Stimulated activated CD8-positive, alpha-beta memory T cell treated with anti-CD3 and anti-CD28 coated beads, Interleukin-12 subunit alpha, Interleukin-12 subunit beta, amount 100 ng/mL, for 4 hours (primary cell): ENCODE measurements at places on chromosomes 7 and 10.

DNA sequence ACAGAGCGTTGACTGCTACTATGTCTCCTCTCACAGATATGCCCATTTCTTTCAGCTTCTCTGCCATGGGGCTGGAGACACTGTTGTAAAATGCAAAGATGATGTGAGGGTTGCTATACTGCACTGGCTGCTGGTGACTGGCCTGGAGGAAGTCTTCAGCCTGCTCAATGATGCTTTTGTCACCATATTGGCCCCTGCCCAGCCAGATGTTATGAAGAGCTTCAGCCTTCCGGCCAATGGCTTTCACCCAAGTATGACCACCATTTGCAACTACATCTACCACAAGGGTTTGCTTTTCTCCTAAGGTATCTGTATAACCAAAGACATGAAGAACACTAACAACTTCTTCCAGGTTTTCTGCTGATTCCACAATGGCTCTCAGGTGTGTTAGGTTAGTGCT lies 1.6 kb downstream of the C7orf25 start:
- DNase-seq = no peak

- DNase-seq = no peak
Observed at GRCh38 chr10:34141032-34141680, 673.9 kb downstream of the PARD3 start.

GRCh38 chr10:10612151-10612550 lies 405.5 kb upstream of the CELF2 start:
- DNase-seq = no peak

GRCh38 chr10:78188446-78188845 lies 154.8 kb downstream of the RPS24 start:
- DNase-seq = no peak

GRCh38 chr10:43255634-43256431 lies 11.0 kb downstream of the RASGEF1A start:
- no peak for DNase-seq

DNA sequence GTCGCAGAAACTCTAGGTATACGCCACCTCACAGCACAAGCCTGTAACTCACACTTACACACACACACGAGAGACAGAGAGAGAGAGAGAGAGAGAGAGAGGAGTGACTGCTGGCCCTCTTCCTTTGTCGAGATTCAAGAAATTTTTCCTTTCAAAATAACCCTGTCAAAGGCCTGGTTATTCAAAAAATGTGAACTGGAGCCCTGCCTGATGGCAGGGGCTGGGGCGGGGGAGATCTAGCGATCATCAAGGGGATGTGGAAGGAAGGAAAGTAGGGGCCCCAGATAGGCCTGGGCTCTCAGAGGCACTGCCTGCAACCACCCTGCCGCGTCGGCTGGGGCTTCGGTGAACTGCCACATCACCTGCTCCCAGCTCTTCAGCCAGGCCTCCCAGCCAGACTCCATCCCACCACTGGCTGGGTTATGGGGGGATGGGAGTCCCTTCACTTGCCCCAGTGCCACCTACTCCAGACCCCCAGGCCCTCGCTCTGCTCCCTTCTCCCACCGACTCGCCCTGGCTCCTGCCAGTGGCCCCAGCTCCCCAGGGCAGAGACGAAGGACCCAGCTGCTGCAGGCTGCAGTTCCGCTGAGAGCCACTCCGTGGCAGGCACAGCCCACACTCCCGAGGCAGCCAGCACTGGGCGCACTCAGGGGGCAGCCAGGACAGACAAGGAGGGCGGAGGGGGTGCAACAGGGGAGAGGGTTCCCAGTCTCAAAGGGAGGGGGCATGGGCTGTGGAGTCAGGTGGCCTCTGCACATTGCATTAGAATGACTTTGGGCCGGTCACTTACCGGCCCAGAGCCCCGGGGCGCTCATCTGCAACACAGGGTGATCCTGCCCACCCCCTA lies 15.3 kb downstream of the KCNH2 start:
- DNase-seq = peak; percentile 34

DNA sequence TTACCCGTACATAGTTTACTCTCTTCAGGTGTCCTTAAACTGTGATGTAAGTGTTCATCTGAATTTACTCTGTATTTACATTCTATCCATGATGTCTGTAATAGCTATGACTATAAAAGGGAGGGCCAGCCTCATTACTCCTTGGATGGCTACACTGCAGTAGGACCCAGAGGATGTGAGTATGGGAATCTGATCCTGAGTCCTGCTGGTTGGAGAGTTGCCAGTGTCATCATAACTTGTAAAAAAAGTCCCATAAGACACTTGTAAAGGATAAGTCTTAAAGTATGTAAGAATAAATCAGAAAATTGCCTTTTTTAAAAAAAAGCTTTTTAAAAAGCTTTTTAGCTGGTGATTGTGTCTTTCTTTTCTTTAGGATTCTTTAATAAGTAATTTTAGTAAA lies 95.4 kb downstream of the PPP1R9A start:
- no peak for DNase-seq

GRCh38 chr7:105268056-105268455 lies 120.7 kb downstream of the SRPK2 start:
- no peak for DNase-seq

DNA sequence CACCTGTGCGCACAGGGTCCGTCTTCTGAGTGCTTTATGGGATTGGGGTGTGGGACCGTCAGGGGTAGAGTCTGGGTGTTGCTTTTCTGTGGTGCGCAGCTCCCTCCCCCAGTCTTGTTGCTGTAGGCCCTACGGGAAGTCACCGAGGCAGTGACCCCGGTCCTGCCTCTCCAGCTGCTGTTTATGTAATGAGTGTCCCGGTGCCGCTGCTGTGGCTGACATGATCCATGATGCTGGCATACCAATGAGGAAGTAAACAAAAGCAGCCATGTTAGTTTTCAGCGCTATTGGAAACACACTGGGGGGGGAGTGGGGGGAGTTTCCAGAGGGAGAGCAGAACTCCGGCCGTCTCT lies 1.1 kb downstream of the TRIM8 start:
- DNase-seq = no peak

GRCh38 chr7:133613250-133613790 lies 360.4 kb downstream of the EXOC4 start:
- no peak for DNase-seq

GRCh38 chr7:156947120-156947843 lies 2.2 kb upstream of the NOM1 start:
- no peak for DNase-seq

- DNase-seq = peak; percentile 59
Observed at GRCh38 chr7:151013733-151014497, 10.4 kb downstream of the ATG9B start.

DNA sequence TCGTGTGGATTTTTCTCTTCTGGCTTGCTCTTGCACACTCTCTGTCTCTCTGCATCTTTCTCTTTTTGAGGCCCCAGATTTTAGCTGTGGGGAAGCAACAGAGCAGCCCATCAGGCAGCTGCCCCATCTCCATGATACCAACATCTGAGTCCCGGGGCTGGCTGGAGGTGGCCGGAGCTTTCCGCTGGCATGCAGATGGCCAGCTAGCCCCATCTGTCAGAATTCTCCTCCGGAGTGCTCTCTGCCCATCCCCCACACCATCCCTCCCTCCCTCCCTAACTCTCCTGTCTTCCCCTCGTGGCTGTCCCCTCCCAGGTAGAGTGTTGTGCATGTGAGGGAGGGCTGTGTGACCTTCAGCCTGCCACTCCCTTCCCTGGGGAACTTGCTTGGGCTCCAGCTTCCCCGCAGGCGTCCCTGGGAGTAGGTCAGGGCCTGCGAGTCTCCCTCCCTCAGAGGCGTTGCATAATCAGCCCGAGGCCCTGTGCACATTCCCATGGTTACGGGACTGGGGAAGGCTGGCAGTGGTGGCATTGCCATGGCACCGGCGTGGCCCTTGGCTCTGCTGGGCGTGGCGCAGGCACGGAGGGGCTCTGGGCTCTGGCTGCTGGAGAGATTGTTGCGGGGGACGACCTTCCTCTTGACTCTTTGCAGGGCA lies 24.7 kb downstream of the GHRHR start:
- DNase-seq = no peak

DNA sequence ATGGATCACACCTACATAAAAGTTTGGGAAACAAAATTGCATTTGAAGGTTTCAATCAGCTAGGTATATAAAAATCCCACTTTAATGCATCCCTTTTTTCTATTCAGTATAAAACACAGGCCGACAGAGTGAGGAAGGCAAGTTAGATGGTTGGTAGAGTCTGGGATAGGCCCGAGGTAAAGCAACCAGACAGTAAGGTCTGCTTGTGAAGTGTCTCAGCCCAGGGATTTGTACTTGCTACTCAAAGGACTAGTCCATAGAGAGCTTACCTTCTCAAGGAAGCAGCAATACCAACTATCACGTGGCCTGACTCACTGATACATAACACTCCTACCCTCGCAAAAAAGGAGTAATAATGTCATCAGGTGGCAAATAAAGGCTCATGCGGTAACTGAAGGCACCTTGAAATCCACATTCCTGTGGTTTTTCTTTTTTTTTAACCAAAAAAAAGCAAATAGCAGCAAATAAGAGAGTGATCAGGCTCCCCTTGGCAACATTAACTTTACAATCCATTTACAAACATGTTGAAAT lies 56.2 kb upstream of the ATP6V0A4 start:
- DNase-seq = no peak

- DNase-seq = no peak
Observed at GRCh38 chr10:99740933-99741559, 9.0 kb downstream of the CUTC start.

- DNase-seq = no peak
Observed at GRCh38 chr10:29007748-29008610, 280.9 kb upstream of the LYZL1 start.

DNA sequence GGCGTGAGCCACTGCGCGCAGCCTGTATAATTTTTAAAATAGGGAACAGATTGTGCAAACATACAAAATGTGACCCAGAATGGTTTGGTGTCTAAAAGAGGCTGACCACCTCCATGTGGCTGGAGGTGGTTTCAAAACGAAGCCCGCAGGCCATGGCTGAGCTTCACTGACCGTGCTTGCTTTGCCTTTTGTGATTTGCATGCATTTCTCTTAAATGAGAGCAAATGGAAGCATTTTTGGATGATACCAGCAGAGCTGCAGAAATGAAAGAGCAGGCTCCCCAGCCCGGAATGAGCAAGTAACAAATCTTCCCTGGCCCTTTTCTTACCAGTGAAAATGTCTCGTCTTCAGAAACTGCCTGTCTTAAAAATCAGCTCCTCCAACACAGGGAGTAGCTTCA lies 239.9 kb downstream of the CAMK1D start:
- DNase-seq = no peak

- DNase-seq = no peak
Observed at GRCh38 chr7:55086413-55087201, 67.8 kb downstream of the EGFR start.

- no peak for DNase-seq
Observed at GRCh38 chr10:78604286-78604685, 464.5 kb upstream of the ZMIZ1 start.

DNA sequence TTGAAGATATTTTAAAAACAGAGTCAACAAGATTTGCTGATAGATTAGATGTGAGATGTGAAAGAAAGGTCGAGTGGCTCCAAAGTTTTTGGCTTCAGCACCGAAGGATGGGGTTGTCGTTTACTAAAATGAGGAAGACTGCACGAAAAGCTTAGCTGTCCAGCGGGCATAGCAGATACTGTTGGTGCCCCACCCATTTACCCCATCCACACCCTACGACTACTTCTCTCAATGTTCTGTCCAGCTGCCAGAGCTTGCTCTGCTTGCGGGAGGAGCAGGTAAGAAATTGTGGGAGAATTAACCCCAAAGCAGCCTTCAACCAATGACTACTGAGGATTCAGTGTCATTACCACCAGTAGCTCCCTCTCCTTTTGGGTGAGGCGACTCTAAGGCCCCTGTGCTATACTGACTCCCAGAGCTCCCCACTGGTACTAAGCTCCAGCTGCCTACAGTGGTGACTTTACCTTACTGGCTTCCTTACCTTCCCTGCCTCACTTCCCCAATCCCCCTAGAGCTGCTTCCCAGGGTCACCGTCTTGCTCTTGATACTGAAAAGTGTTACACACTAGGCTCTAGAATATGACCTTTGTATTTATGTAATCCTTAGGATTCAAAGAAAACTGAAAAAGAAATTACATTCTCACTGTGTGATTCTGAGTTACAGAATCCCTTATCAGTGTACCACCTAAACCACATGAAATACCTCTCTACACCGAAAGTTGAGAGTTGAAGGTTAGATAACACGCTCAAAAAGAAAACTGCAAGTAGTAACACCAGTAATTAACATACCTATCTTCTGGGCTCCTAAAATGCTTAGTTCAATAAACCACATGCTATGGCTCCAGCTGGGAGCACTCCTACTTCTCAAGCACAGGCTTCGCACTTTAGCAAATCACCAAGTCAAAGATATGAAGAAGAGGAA lies 22.3 kb downstream of the CACUL1 start:
- no peak for DNase-seq
